ENCODE measurements at places on chromosomes 7 and 10.

GRCh38 chr10:31468536-31468859 is 149.5 kb downstream of the ZEB1 start:
- no peak for DNase-seq

DNA sequence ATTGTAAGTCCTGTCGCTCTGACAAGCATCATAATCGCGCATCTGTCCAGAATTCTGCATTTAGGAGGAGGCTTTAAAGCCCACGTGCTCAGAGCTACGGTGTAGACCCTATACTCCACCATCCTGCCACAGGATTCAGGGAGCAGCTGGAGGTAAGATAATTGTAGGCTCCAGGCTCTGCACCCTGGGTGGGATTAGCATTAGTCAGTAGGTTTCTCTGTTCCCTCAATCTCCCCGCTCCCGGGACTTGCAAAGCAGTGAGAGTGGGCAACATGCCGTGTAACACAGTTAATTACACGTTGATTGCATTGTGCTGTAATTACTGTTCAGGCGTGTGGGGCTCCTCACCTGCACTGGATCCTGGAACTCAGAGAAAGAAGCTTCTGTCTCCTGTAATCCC is 89.3 kb upstream of the CUX1 start:
- no peak for DNase-seq

GRCh38 chr10:73339436-73339835 is 19.2 kb downstream of the CFAP70 start:
- no peak for DNase-seq

- no peak for DNase-seq
These were observed 516.0 kb downstream of the REEP3 start for GRCh38 chr10:64037071-64037661.

DNA sequence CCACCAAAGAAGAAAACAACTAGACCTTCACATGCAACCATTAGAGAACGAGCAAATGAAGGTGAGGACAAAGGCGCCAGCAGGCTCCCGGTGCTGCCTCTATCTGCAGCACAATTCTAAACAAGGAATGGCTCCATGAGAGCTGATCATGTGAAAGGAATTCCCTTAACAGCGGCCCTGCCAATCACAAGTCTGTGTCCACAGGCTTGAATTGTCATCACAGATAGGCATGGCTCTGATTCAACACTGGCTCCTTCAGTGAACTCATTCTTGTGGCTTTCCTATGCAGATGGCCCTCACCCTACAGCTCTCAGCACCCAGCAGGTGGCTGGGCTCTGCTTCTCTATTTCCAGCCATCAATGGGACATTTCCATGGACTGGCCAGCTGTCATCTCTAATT is 36.2 kb downstream of the LAMB1 start:
- DNase-seq: no peak

DNA sequence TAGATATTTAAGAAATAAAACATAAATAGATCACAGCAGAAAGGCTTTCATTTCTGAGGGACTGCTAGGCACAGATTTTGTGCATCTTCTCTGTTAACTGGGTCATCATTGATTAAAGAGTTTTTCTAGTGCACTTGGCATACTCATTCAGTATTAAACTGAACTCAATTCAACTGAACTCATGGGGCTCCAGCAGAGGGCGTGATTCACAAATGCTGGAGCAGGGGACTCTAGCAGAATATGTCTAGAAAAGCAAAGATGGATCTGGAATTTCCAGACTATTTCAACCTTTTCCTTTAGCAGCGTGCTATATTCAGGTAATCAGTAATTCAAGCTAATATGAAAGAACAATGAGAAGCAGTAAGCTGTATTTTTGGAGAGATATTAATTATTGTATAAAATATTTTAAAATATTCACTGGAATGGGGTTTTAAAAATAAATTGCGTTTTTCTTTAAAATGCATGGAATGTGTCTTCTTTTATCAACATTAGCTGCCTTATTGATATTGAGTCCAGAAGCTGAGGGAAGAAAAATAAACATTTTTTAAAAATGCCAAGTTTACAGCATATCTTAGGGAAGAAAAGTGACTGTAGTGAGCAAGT is 296.8 kb upstream of the CACNA2D1 start:
- DNase-seq: no peak

DNA sequence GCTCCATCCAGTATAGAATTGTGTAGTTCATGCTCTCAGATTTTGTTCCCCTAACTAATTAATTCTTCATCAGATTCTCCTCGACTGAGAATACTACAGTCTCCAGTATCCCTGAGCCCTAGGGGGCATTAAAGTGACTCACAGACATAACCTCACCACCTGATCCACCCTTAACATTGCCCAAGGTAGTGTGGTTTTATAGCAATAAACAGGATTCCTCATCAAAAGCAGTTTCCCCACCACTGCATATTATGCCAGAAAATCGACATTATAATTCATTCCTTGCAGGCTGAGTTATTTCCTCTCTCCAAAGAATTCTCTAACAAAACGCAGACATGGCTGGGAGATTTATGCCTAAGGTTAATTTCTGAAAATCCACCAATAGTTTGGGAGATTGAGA is 1402.5 kb upstream of the CELF2 start:
- no peak for DNase-seq
